ENCODE measurements at places on chromosomes 2 and 18.

GRCh38 chr2:203626952-203627681 lies 79.3 kb upstream of the CD28 start:
- no peak for DNase-seq

DNA sequence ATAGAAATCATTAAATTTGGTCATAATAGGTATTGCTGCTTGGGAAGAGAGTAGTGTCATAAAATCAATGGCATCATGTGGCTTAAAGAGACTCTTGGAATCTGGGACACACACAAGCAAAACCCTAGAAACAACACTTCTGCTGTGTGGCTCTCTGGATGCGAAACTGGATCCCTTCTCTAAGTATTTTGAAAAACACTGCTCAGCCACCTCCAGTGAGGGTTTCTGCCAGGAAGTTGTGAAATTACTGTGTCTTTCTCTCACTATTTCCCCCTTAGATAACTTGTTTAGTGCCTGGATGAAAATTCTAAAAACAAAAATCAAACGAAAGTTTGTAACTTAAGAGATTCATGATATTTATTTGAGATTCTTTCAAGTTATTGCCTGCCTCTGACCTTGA lies 163.8 kb downstream of the RHBDD1 start:
- no peak for DNase-seq

GRCh38 chr2:75632091-75632701 lies 14.4 kb upstream of the MRPL19 start:
- no peak for DNase-seq

- DNase-seq, result peak; percentile 55
These were observed 76.7 kb downstream of the MRPS9 start for GRCh38 chr2:105114551-105114950.

GRCh38 chr2:41782306-41783158 lies 265.3 kb upstream of the PKDCC start:
- peak; percentile 63 for DNase-seq

GRCh38 chr2:107989445-107989844 lies 3.1 kb downstream of the SLC5A7 start:
- no peak for DNase-seq

DNA sequence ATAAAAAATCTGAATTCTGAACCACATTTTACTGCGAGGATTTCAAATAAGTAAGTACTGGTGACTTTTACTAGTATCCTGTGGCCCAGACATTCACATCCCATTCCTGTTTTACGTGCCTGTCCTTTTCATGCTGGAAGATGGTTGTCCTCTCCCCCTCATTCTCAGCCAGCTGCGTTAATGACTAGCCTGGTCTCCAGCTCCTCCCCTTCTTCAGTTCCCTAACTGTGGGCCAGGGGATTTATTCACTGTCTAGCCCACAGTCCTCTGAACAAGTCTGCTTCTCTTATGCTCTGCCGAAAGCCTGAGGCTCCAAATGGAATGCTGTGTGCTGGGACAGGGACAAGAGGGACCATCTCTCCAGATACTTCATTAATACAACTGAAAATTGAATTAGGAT lies 373.9 kb downstream of the PTPRM start:
- DNase-seq, result no peak
